ENCODE measurements at places on chromosomes 5 and 9.

DNA sequence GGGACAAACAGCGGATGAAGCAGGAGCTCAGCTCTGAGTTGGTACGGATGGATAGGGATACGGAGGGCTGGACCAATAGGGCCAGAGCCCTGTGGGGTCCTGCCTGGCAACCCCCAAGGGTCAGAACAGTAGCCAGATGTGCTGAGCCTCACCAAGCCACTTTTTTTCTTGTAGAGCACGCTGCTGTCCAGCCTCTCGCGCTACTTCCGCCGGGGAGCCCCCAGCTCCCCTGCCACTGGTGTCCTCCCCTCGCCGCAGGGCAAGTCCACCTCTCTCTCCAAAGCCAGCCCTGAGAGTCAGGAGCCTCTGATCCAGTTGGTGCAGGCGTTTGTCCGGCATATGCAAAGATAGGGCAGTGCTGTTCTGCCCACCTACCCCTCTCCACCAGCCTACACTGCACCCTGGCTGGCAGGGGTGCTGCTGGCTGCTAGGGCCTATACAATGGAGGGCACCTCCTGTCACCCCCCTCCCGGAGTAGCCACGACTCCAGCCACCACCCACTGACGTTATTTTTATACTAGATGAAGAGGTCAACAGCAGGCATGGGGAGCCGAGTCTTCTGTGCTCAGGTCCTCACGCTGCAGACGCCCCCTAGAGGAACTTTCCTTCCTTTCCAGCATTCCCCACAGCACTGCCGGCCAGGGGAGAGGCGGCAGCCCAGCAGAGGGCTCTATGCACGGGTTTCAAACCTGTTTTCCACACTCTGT, 21.6 kb downstream of the SH3GLB2 start:
- peak; percentile 95 for DNase-seq

GRCh38 chr5:27996665-27997064, 958.3 kb upstream of the CDH9 start:
- DNase-seq = no peak

- DNase-seq = no peak
These were observed 51.2 kb downstream of the USP20 start for GRCh38 chr9:129886226-129887174.

GRCh38 chr5:135445306-135445985, 1.7 kb downstream of the DCANP1 start:
- no peak for DNase-seq

GRCh38 chr9:113391917-113392316, 9.2 kb downstream of the ALAD start:
- DNase-seq = peak; percentile 18

GRCh38 chr9:91711755-91712601, 238.1 kb downstream of the ROR2 start:
- no peak for DNase-seq
